ENCODE measurements at places on chromosomes 1 and 21.

- DNase-seq, result no peak
These were observed 22.7 kb upstream of the LSM10 start for GRCh38 chr1:36420409-36420808.

- no peak for DNase-seq
These were observed 65.2 kb upstream of the TINAGL1 start for GRCh38 chr1:31510853-31511789.

- no peak for DNase-seq
These were observed 94.4 kb upstream of the BACE2 start for GRCh38 chr21:41073558-41073957.

DNA sequence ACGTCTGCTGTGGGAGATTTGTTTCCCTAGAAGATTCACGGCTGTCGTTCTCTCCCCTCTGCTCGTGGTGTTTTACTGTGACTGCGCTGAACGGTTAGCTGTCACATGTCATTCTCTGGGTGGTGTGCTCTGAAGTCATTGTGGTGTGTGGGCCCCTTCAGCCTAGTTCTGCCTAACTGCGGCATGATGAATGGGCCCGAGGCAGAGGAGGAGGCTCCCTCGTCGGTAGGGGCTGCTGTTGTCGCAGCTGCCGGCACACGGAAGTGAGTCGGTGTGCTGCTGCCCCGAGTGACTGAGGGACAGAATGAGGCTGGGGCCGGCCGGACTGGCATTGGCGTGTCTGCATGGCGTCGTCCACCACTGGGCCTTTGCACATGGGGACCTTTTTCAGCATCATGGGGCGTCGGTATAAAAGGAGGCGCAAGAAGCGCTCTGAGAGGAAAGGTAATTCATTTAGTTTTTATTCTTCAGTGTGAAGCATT lies 77.9 kb downstream of the ADARB1 start:
- DNase-seq, result peak; percentile 30

- no peak for DNase-seq
These were observed 77.1 kb downstream of the PBX1 start for GRCh38 chr1:164635803-164636731.

- DNase-seq, result no peak
These were observed 112.3 kb upstream of the IRF2BP2 start for GRCh38 chr1:234722270-234722704.

- DNase-seq, result no peak
These were observed 387.9 kb downstream of the MATN1 start for GRCh38 chr1:30335389-30335996.

DNA sequence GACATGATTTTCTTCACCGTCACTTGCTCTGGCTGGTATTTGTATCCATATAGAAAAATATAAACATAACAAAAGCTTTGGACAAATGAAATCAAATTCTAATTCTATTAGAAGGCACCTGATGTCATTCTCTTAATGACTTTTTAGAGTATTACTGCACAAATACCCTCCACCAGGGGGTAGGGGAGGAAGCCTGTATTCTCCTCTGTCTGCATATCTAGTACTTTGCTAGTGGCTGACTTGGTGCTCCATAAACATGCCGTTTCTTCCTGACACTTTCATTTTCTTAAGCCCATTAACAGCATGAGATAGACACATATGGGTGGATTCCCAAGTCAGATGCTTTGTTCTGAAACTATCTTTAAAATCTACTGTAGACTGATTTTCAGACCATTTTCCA lies 20.6 kb upstream of the KCNJ15 start:
- no peak for DNase-seq

GRCh38 chr1:53705446-53706096 lies 33.4 kb downstream of the GLIS1 start:
- no peak for DNase-seq

DNA sequence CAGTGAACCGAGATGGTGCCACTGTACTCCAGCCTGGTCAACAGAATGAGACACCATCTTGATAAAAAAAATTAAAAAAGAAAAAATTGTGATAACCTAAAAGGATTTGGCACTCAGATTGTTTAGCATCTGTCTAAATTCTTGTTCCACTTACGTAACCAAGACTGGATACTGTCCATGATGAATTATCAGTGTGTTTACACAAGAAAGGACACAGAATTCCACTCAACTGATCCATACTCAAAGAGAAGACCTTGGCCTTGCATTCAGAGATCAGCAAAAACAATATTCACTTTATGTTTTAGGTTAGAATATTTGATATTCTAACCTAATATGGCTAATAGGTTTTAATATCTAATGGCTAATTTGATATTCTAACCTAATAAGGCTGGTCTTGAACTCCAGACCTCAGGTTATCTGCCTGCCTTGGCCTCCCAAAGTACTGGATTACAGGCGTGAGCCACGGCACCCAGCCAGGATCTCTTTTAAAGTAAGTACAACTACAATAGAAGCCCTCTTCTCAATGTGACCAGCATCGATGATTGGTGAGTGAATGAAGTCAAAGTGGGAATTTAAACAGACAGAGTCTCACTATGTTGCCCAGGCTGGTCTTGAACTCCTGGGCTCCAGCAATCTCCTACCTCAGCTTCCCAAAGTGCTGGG lies 43.1 kb upstream of the COX20 start:
- DNase-seq, result no peak

DNA sequence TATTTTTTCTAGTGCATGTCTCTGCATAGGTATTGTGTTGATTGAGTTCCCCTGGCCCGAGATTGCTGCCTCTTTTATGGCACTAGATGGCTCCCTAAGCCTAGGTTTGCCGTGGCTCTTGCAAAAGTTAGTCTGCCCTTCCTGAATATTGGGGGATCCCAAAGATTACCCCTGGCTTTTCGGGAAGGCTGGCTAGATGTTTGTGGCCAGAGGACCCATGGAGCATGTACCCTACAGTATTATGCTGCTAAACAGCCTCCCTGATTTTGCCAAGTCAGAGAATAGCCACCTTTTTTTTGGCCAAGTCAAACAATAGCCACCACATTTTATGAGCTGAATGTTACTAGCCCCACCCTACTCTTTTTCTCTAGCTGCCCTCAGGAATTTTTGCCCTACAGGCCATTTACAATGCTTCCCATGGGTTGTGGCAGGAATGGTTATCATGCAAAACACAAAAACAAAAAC lies 343.2 kb downstream of the OLFM3 start:
- DNase-seq, result no peak

GRCh38 chr1:157784801-157785200 lies 7.9 kb upstream of the FCRL2 start:
- DNase-seq, result no peak

DNA sequence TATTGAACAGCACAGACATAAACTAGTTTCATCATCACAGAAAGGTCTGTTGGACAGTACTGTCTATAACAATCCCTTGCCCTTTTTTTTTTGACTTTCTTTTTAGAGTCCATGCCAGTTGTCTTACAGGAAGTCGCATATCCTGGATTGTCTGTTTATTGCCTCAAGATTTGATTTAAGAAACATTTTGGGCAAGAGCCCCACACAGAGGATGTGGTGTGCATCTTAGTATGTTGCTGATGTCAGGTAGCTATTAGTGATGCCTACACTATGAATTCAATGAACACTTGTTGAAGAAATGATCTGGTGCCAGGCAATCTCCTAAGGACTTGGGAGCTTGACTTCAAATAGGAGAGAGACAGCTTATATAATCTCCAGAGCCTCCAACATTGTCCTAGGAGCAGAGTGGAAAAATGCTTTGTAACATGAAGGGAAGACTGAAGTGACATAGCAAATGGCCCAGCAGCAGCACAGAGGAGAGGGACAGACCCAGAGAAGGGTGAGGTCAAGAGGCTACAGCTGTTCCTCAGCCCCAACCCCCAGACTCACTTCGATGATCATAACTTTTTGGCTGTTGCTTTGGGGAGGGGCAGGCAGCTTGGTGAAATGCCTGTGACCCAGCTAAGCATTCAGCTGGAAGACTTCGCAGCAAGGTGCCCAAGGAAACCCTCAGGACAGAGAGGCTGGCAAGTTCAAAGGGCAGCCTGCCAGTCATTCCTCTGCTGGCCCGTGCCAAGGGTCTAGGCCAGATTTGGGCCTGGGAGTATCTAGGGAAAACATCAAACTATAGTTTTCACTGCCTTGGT lies 7.5 kb upstream of the RAB29 start:
- DNase-seq, result no peak

- no peak for DNase-seq
These were observed 240.9 kb downstream of the KIF26B start for GRCh38 chr1:245395680-245396079.

DNA sequence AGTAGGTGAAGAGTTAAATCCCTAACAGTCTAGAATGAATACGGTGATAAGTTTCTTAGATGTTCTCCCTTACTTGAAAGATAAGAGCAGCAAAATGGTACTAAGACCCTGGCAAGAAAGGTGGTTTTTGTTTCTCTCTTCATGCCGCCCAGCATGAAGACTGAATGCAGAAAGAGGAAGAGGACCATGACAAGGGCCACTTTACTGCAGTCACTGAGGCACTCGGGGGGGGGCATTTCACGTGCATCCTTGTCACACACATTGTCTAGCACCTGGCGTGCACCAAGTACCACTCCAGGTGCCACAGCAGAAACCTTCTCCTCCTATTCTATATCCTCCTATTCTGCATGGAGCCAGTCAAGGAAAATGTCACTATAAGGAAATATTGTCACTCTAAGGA lies 222.0 kb downstream of the TOMM20 start:
- no peak for DNase-seq

- no peak for DNase-seq
These were observed 166.9 kb downstream of the COL11A1 start for GRCh38 chr1:102941366-102941947.

DNA sequence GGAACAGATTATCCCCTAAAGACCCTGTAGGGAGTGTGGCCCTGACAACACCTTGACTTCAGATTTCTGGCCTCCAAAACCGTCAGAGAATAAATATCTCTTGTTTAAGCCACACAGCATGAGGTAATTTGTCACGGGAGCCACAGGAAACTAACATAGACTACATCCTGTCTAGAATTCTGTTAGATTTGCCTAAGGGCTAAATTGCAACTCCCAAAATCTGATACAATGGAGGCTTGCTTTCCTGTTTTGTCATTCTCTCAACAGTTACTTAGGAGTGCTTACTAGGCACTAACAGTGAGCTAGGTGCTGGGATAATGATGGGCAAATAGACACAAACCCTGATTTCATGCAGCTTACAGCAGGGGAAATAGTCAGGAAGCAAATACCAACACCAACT lies 141.6 kb downstream of the MIS18A start:
- DNase-seq, result no peak

- no peak for DNase-seq
These were observed 190.8 kb downstream of the DYRK1A start for GRCh38 chr21:37557261-37557950.

Measured in activated CD8-positive, alpha-beta memory T cell treated with anti-CD3 and anti-CD28 coated beads for 48 hours (primary cell).